Stimulated activated memory B cell treated with anti-CD40 and anti-IgM and Interleukin-4, amounts not matched to agents 10 μg/mL and 1 μg/mL and 100 μg/mL, for 72 hours (primary cell): ENCODE measurements at places on chromosomes 1 and 21.

DNA sequence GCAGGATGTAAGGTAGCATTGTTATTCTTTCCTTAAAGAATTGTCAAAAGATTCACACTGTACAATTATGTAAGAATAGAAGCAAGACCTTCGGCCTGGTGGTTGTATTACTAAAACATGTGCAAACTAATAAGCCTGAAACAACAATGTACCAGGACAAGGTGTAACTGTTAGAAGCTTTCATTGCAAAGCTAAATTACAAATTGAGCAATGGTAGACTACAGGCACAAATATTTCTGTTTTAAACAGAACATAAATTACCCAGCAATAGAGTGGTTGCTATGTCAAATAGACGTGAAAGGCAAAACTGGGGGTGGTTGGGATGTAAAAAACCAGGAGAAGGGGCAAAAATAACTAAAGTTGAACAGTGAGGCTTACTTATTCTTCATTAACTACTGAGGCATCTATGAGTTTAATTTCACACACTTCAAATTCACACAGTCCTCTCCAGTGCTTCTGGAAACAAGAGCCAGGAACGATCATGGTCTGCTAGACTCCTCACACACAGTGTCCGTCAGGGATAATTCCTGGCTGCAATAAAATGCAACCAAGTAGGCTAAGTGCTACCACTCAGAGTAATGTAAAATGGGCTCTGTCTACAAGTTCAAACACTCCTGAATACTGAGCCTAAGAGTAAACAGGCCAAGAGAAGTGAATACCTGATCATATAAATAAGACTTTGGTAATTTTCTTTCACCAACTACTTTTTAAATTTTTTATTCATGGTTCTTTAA lies 39.3 kb upstream of the C1orf198 start:
- ATAC-seq = no peak

- ATAC-seq = no peak
These were observed 5.0 kb downstream of the DENND1B start for GRCh38 chr1:197770243-197770642.

DNA sequence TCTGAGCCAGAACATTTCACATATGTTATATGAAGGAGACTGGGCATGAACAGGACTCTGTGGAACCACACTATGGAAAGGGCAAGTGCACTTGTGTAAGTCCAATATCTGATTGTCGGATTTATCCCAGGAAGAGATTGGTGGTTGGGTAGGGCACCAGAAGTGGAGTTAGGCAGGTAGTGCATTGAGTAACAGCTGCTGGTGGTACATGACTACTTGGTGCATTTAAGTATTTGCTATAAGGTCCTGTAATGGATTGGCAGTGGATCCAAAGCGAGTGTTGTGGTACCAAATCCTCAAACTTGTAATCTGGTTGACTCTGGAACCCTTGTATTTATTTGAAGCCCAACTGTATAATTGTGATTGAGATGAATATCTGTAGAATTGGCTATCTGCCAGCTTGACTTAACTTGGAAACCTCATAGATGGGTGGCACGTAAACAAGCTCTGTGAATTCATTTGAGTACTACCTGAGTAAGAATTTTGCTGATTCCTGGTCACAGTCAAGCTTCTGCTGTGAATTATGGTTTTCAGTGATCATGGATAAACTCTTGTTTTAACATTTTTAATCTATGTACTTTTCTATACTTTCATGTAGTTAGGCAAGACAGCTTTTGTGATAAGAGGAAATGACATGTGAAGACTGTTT lies 21.1 kb downstream of the UBAP2L start:
- ATAC-seq = no peak

DNA sequence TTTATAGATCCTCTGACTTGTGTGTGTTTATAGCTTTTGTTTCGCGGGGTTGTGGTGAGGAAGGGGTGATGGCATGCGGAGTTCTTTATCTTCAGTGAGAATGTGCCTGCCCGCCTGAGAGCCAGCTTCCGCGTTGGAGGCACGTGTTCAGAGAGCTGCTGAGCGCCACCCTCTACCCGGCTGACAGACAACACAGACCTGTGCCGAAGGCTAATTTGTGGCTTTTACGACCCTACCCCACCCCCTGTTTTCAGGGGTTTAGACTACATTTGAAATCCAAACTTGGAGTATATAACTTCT lies 14.4 kb upstream of the CD101 start:
- no peak for ATAC-seq

- no peak for ATAC-seq
These were observed 2.4 kb downstream of the PGD start for GRCh38 chr1:10401281-10401680.

- ATAC-seq = no peak
These were observed 7.3 kb downstream of the CTRC start for GRCh38 chr1:15445390-15446122.

DNA sequence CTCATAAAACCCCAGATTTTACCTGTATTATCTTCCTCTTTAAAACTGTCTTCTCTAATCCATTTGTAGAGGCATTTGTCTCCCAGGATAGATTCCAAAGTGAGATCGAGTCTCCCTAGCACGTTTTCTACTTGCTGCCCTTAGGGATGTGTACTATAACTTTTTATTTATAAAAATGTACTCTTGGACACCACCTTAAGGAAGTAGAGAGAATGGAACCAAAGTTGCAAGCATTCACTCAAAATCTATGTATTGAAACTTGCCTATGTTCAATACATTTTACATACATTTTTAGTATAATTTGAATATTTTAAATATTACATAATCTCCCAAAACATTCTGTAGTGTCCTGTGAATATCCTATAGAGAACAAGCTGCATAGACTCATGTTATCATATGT lies 842 bp upstream of the SPRR2A start:
- no peak for ATAC-seq

DNA sequence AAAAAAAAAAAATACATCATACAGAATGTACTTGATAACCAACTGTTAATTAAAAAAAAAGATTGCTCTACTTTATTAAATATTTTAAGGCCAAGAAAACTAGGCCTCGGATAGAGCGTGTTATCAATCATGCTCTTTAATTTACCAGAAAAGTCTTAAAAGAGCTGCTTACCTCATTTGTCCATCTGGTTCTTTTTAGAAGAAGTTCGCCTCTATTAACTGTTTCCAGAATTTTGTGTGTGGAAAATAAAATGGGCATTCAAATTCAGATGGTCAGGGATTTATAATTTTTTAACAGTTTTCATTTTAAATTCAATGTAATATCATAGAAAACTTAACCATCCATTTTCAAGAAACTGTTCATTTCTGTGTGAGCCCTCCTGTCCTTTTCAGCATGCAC lies 53.8 kb downstream of the KCNK1 start:
- ATAC-seq = no peak

DNA sequence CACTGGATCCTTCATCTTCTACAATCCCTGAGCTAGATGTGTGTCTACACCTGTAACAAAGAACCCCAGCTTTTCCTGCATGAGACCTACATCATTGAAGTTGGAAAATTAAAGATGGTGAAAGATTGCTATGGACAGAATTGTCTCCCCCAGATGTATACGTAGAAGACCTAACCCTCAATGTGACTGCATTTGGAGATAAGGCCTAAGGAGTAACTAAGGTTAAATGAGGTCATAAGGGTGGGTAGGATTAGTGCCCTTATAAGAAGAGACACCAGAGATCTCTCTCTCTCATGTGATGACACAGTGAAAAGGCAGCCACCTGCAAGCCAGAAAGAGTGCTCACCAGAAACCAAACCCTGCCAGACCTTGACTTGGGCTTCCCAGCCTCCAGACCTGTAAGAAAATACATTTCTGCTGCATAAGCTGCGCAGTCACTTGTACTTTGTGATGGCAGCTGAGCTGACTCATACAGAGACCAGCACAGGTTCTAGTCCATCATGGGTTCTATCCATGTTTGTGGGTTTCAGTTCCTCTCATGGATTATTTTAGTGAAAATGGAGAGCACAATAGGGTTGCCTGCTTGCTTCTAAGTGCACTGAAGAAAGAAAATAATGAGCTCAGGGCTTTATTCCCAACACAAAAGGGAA lies 180.8 kb downstream of the TPR start:
- peak; percentile 77 for ATAC-seq

DNA sequence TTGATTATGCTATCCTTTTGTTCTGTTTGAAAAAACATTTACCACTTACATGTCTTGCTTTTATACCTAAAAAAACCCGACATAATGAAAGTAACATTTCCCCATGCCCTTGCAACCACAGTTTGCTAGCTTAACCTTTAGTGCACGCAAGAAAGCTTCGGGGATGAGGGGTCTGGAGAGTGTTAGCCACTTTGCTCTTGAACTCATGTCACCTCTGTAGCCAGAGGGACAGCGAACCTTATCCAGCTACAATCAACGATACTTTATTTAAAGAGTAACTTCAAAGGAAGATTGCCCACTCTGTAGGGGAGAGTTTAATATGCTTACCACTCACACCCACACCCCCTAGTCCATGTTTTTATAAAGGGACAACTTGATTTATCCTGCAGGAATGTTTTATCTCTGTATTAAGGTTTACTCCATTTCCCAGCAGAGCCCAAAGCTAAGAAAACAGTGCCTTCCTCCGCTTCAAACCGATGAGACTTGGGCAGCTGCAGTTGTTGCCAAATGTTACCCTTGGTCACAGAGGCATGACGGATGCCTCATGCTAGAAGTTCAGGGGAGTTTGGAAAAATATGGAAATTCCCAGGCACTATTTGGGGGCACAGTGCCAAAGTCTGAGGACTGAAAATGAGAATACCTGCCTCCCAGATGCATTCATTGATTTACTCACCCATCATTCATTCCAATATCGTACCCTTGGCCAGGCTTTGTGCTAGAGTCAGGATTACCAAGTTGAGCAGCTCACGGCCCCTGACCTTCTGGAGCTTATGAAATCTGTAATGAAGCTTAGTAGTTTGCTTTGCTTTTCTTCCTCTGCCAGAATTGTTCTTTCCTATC lies 61.4 kb upstream of the VCAM1 start:
- no peak for ATAC-seq

GRCh38 chr1:184110272-184111204 lies 59.0 kb downstream of the TSEN15 start:
- peak; percentile 63 for ATAC-seq

DNA sequence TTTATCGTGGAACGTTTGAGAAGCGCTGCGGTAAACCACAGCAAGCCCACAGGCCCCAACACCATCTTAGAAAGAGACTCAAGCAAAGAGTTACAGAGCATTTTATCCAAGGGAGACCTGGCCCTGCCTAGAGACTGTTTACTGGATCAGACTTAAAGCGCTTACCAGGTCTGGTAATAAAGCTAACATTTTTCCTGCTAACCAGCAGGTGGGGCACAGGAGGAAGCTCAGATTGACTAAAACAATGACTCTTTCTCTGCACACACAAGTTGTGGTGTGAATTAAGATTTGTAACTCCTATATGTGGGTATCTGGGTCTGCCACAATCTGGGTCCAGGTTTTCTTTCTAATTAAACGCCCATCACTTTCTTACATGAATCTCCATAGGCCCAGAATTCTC lies 136.5 kb upstream of the ETS2 start:
- ATAC-seq = no peak

DNA sequence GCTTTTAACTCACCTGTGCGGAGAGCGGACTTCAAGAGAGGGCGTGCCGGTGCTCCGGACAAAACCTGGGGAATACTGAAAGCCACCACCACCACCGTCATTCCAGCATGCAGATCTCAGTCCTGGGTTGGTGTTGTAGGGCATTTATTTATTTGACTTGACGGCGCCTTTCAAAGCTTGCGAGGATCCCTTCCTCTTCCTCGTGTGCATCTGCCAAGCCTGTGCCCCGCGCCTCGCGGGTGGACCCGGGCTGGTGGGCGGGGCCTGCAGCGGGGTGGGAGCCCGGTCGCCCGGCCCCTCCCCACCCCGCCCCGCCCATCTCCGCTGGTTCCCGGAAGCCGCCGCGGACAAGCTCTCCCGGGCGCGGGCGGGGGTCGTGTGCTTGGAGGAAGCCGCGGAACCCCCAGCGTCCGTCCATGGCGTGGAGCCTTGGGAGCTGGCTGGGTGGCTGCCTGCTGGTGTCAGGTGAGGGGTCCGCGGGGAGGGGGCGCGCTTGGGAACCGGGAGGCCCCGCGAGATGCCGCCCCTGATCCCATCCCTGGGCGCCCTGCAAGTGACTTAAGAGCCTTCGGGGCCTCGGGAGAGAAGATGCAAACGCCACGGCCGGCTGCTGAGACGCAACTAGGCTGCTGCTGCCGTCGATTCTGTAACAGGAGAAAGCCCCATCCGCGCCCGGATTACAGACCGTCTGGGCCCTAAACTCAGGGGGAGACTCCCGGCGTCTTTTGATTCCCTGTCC lies at the start of gene IL10RB:
IL10RB (plus strand) TSS at position 318 of the 739 bp plus-strand sequence; CDS start at position 417, 99 bp downstream.
- ATAC-seq = peak; percentile 88

DNA sequence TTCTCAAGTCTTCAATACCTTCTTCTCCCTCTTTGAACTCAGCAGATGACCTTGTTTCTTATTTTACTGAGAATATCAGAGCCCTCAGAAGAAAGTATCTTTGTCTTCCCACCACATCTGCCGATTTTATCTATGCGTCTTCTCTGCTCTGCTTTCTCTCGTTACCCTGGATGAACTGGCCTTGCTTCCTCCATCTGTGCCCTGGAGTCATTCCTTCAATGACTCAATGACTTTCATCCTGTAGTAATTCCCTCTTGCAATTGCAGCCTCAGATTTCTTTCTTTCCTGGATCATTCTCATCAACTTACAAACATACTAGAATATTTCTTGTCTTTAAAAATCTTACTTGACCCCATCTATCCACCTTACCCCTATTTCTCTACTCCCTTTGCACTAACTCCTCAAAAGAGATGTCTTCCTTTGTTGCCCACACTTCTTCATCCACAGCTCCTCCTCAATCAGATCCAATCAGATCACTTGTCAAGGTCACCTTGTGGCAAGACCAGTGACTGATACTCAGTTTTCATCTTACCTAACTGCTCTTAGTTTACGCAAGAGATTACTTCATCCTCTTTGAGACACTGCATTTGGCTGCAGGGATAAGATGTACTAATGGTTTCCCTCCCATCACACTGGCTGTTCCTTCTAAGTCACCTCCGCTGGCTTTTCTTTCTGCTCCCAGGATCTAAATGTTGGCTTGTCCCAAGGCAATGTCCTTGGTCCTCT lies 8.2 kb upstream of the TGFBR3 start:
- no peak for ATAC-seq

GRCh38 chr1:24911651-24912155 lies 18.4 kb downstream of the RUNX3 start:
- no peak for ATAC-seq

- no peak for ATAC-seq
These were observed 13.9 kb downstream of the ATF3 start for GRCh38 chr1:212622467-212622866.
